Stimulated activated memory B cell treated with anti-CD40 and anti-IgM and Interleukin-4, amounts not matched to agents 10 μg/mL and 1 μg/mL and 100 μg/mL, for 72 hours (primary cell): ENCODE measurements at places on chromosomes 6 and 20.

- no peak for ATAC-seq
These were observed 15.4 kb downstream of the PNISR start for GRCh38 chr6:99409672-99410071.

- ATAC-seq, result no peak
These were observed 338.0 kb upstream of the SASH1 start for GRCh38 chr6:148004651-148005050.

- no peak for ATAC-seq
These were observed 6.6 kb upstream of the ANGPT4 start for GRCh38 chr20:922781-923180.

- ATAC-seq, result no peak
These were observed at the start of gene TREM2 for GRCh38 chr6:41162687-41163418. TREM2 (minus strand) TSS chr6:41163116; CDS start chr6:41163082, 34 bp downstream.

GRCh38 chr6:129844118-129844891, 16.8 kb downstream of the TMEM244 start:
- ATAC-seq, result no peak

GRCh38 chr6:33236328-33236727, 28.0 kb downstream of the RING1 start:
- ATAC-seq, result no peak

GRCh38 chr20:17944854-17945474, 23.6 kb downstream of the SNX5 start:
- ATAC-seq, result no peak

DNA sequence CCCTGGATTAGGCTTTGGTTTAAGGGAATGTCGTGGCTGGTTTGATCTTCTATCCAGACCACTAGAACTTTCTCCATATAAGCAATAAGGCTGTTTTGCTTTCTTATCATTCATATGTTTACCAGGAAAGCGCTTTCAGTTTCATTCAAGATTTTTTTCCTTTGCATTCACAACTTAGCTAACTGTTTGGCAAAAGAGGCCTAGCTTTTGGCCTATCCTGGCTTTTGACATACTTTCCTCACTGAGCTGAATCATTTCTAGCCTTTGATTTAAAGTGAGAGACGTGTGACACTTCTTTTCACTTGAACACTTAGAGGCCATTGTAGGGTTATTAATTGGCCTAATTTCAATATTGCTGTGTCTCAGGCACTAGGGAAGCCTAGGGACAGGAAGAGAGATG, 1.7 kb upstream of the FAM50B start:
- no peak for ATAC-seq

DNA sequence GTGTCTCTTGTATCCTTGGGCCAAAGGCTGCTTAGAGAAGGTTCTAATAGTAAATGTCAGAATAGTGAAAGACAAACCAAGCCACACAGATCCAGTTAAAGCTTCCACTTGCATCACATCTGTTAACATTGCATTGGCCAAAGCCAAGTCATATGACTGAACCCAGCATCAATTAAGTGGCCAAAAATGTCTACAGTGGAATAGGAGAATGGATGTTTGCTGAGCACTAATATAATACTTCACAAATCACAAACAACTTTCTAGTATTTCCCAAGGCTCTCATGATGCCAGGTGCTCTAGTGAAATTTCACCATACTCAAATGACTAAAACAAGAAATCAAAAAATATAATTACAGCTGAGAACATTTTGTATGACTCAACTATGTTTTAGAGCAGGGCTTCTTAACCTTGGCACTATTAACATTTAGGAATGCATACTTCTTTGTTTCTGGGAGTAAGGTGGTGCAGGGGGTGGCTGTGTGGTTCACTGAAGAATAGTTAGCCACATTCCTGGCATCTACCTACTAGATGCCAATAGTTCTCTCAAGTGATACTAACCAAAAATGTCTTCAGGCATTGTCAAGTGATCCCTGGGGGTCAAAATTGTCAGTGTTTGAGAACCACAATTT, 148.0 kb upstream of the SPTLC3 start:
- ATAC-seq, result no peak

DNA sequence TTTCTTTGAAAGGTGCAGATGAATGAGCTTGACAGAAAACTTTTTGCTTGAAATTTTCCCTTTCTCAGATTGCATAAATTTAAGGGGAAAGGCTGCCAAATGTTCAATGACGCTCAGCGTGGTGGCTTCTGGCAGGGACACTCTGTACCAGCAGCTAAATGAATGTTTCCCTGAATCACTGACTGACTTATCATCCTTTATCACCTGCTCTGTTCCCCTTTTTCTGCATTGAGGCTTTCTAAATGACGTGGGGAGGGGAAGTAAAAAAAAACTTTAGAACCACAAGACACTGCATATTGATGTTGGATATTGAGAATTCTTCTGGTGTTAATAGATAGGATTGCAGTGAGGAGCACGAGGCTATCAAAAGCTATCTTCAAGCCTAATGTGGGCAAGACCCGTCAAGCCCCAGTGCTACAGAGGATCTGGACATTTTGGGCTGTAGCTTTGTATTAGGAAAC, 46.9 kb upstream of the ENPP5 start:
- ATAC-seq, result peak; percentile 90

DNA sequence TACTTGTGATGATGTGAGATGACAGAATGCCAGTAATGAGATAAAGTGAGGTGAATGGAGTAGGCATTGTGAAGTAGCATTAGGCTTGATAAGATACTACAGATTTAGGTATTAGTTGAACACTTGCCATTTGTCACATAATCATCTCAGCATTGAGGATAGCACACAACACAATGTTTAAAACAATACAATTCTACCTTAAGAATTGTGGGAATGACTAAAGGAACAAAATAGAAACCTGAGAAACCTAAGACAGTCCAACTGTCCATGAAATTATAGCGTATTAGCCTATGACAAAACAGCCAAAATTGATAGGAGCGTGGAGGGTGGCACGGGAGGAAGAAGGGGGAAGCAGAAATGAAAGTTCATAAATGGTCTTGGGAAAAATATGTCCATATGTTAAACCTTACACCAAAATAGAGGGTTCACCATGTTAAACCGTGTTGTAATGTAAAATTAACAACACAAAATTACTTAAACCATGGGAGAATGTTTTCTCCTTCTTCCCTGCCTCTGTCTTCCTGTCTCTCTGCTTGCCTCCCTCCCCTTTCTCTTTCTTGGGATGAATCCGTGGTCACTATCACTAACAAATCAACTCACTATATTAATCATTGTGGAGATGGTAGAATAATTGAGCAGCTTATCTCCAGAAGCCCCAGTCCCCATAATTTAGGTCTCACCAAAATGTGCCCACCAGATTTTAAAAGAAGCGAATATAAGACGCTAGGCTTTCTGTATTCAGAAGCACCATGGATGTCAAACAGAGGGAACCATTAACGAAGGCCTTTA, 33.0 kb upstream of the HFE start:
- ATAC-seq, result no peak

DNA sequence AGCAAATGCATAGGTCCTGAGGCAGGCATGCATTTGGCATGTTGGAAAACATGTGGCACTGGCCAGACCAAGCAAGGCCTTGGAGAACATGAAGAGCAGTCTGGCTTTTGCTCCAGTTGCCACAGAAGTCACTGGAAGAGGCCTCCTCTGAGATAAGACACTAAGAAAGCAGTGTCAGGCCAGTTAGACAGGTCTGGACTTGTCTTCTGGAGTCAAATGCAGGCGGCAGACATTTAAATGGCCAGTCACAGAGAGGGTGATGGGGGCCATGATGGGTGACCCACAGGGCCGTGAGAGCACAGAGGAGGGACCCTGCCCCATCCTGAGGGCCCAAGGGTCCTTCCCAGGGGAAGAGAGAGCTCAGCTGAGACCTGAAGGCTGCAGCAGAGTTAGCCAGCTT, 26.7 kb upstream of the ADA start:
- ATAC-seq, result peak; percentile 41

DNA sequence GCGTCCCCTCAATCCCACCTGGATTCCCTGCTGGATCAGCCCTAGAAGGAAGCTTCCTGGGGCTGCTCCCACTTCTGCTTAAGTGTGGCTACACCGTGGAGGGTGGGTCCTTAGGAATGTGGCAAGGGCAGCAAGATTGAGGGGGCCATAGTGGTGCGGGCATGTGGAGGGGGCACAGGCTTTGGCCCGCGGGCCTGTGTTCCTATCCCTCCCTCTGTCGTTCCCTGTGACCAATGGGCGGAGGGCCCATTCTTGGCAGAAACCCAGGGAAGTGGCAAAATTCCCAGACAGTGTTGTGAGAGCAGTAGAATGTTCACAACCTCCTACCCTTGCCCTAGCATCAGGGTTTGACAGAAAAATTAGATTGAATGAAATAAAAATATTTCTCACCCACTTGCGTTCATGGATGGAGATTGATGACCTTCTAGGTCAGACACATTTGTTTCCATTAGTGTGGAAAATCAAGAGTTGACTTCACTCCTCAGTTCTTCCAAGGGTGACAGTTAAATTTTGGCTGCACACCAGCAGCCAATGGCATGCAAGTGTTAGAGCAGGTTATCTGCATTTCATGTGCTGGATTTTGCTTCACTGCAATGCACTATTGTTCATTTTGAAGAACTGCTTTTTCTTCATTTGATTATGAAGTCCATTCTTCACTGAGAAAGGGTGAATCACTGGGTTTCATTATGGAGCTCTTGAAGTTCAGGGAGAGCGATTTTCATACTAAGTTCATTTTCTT, 49.3 kb upstream of the AHI1 start:
- ATAC-seq, result no peak

GRCh38 chr6:159461998-159462397, 231.0 kb downstream of the SOD2 start:
- ATAC-seq, result no peak

- no peak for ATAC-seq
These were observed 9.6 kb upstream of the HSF2 start for GRCh38 chr6:122389704-122390372.

- no peak for ATAC-seq
These were observed 1.2 kb downstream of the CDH4 start for GRCh38 chr20:61253264-61253639.

GRCh38 chr20:45911486-45912343, at the start of gene PLTP:
PLTP (minus strand) TSS chr20:45912155; CDS start chr20:45911452, 703 bp downstream.
- peak; percentile 27 for ATAC-seq

GRCh38 chr6:150037526-150038201, 12.3 kb upstream of the RAET1L start:
- ATAC-seq, result peak; percentile 31

- no peak for ATAC-seq
These were observed 103.0 kb downstream of the ADGRB3 start for GRCh38 chr6:68738039-68738438.

DNA sequence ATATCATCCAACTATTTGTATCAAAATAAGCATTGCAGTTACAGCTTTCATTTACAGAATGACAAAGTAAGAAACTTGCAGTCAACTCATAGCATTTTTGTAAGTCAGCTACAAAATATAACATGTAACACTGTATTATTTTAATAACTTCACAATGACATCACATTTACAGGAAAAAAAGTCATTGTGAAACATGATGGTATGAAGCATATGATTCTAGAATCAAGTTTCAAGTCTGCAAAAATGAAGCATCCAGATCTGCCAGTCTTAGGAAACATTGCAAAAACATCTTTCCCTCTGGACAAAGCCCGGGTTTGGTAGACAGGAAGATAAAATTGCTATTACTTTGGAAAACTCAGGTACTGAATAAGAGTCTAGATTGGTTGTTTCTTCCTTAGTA, 263.9 kb upstream of the NT5E start:
- no peak for ATAC-seq

DNA sequence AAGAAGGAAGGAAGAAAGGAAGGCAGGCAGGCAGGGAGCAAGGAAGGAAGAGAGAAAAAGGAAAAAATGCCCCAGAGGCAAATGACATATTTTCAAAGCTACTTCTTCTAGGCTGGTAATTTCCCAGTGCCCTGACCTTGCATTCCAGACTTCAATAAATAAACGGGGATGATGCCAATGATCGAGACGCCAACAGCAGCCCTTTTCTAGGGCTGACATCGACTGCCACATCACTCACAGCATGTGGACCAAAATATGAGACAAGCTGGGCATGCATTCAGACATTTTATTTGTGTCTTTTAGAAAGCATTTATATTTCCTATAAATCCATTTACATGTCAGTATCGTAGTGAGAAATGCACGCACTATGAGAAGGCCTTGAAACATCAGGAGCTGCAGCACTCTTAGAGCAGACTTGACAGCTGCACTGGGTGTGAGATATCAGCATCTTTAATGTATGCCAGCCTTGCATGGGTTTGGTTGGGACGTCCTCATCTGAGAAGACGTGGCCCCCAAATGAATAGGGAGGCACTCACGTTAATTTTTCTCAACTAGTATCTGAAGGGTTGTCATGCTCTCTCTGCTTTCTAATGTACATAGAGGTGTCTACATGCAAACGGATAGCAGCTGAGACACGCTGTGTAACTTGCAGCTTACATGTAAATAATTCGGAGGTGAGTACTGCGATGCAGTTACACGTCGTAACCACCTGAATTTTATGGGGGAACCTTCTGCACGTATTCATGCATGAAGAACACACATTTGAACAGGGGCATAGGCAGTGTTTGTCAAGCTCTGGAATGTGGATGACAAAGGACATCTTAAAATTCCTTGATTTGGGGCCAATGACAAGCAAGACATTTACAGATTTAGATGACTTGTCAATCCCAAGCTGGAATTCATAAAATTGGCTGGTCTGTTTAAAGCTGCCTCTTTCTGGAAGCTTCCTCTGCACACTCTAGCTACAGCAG, 149.1 kb upstream of the AGPAT4 start:
- ATAC-seq, result no peak

GRCh38 chr6:83432636-83433035, 1.8 kb upstream of the ME1 start:
- no peak for ATAC-seq

GRCh38 chr20:25005661-25006060, 13.1 kb upstream of the APMAP start:
- no peak for ATAC-seq

- ATAC-seq, result peak; percentile 55
These were observed 533 bp downstream of the OSTM1 start for GRCh38 chr6:108074057-108074358.

GRCh38 chr6:4645713-4646360, 130.4 kb upstream of the CDYL start:
- ATAC-seq, result no peak

DNA sequence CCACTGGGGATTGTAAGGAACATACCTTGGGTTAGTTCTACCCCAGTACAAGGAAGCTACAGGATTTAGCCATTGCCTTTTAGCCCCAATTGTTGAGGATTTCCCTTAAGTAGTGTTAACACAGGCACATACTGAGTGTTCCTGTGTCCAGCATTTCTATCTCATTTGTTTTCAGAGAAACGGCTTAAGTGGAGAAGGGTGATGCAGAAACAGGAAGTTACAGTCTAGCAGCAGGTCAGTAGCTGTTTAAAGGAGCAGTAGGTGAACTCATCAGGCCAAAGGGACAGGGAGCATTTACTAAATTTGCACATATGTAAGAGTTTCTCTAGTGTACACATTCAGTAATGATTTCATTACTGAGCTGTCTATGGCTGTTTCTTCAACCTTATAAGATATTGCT, 644.2 kb upstream of the GJE1 start:
- no peak for ATAC-seq

- ATAC-seq, result no peak
These were observed 3.2 kb upstream of the RWDD1 start for GRCh38 chr6:116568111-116568510.

DNA sequence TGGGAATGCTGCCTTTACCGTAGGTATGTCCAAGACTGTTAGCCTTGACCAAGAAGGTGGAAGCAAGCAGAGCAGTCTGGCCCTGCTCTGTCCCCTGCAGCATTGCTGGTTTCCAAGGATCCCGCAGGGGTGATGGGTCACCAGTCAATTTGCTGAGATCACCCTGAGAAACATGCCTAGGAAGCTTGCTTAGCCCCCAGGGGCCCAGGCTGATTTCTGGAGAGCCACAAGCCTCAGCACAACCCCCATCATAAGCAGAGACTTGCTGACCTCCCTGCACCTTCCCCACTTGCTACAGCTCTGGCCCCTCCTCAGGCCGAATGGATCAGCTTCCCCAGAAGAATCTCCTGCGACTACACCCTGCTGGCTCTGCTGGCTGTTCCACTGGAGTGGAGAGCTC, 21.5 kb downstream of the ARHGAP40 start:
- ATAC-seq, result no peak
